ENCODE measurements at places on chromosomes 2 and 18.

DNA sequence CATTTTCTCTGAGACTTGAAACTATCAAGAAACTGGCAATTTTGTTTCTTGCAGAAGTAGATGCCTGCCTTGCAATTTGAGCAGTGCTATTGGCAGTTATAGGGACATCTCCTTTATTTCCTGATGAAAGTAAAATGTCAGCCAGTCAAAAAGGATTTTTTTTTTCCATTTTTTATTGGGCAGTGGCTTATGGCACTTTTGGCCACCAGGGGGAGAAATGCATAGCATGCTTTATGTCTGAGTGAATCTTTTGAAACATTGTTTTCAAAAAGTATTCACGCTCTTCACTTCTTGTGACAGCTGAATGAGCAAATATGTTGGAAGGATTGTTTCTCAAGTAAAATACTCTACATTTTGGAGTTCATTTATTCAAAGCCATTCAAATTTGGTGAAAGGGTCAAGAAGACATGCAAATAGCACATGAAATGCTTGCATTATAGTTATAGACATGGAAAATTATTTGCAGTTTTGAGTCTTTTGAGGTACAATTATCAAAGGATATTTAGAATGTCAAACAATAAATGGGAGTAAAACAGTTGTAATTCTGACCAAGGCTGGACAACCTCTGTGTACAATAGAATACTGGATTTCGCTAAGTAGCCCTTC, 491.0 kb downstream of the CDH2 start:
- DNase-seq, result no peak

GRCh38 chr18:65567372-65567771, 183.4 kb upstream of the CDH7 start:
- no peak for DNase-seq

DNA sequence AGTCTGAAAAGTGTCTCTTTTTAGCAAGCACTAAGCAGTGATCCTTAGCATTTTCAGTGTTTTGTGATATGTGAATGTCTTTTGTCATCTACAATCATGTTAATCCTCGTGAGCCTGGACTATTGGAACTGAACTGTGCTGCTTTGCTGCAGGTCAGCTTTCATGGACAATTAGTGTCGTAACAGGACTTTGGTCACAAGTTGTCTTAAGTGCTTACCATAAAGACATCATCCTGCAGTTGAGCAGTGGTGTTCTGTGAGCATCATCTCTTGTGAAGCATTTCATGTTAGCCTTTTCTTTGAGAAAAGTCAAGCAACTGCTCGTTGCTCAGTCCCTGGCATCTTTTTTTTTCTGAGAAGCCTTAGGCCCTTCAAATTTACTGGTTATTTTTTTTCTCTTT, 135.9 kb downstream of the ZNF407 start:
- no peak for DNase-seq

DNA sequence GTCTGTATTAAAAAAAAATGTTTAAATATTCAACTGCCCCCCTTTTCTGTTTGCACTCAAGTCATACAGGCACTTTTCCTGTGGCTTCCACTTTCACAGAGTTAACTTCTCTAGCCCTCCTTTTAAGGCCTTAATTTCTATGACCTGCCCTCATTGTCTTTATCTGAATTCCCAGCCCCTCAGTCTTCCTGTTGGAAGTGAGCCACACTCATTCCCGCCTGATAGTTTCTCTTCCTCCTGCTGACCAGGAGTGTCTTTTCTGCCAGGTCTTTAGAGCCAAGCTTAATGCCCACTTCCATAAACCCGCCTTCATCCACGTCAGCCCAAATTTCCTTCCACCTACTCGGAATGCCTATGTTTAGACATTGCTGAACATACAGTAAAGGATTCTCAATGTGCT, 10.5 kb downstream of the COPS8 start:
- DNase-seq, result no peak

DNA sequence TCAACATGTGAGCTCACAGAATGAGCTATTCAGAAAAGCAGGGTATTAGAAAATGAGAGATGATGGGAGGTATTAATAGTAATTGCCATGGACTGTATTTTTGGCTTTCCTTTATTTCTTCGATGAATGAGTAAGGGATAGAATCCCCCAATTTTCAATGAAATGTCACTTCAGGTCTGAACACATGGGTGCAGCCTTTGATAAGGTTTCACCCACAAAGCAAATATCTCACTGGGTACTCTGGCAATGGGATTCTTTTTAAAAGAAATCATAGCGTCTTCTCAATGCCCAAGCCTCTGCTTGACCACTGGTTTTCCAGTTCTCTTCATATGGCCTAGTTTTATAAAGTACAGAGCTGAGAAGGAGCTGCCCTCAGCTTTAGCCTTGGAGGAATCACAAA, 610.5 kb upstream of the FANCL start:
- DNase-seq, result no peak

- DNase-seq, result no peak
Measured at GRCh38 chr2:233867993-233868532, at the start of gene MSL3B. TSS of gene MSL3B (minus strand) at chr2:233868386.

DNA sequence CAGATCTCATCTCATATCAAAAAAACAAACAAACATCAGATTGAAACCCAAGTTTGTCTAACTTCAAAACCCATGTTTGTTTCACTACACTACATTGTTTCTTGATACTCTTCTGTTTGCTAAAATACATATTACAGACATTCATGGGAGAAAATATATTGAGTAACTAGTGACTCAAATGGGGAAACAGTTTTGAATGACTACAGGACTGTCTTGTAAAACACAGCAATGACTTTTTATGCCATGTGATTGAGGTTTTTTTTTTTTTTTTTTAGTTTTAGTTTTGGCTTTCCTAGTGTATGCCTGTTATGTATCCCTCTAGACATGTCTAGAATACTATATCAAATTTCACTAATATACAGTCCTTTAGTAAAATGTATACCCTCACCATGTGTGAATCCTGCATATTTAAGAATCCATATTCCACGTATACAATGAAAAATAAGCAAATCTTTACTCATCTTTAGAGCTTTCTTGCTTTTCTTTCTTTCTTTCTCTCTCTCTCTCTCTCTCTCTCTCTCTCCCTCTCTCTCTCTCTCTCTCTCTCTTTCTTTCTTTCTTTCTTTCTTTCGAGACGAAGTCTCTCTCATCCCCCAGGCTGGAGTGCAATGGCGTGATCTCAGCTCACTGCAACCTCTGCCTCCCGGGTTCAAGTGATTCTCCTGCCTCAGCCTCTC, 46.6 kb upstream of the SERTAD2 start:
- DNase-seq, result no peak

- no peak for DNase-seq
Measured at GRCh38 chr18:74266161-74266560, 25.6 kb downstream of the CYB5A start.

GRCh38 chr18:29626094-29626493, 1416.4 kb downstream of the DSC3 start:
- no peak for DNase-seq

- DNase-seq, result no peak
Measured at GRCh38 chr2:15652252-15652651, 60.6 kb downstream of the DDX1 start.

GRCh38 chr2:213691351-213691750, 407.1 kb downstream of the SPAG16 start:
- no peak for DNase-seq

DNA sequence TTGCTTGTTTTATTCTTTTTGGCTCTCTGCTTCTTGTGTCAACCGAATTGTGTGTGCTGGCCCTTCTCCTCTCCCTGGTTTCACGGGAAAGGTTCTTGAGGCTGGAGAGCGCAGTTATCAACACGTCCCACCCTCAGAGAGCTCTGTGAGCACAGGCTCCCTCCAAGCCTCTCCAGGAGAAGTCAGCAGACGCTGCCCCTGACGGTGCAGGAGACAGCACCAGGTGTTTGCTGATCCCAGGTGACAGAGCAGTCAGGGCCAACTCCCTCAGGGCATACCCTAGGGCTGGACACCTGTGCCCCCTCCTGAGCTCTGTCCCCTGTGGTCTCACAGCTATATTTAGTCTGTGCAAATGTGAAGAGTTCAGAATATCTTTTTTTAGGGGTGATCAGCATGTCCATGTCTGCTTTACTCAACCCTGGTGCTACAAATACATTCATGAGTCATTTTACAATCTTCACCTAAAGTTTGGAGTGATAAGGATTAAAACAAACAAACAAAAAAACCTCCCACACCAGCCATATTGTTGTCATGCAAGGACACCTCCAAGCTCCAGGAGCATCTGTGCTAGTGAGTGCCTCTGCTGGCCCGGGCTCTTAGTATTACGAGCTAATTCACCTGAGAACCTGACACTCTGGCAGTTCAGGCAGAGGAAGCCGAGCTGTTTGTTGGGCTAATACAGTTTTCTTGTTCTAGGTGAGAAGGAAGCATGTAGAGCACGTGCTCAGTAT, 65.9 kb upstream of the TMEM200C start:
- no peak for DNase-seq
